Activated naive CD4-positive, alpha-beta T cell (primary cell): ENCODE measurements at places on chromosomes 7 and 10.

GRCh38 chr10:60849217-60849616 lies 70.9 kb downstream of the CDK1 start:
- DNase-seq, result no peak

GRCh38 chr7:93955304-93955703 lies 33.8 kb downstream of the GNG11 start:
- DNase-seq, result no peak

DNA sequence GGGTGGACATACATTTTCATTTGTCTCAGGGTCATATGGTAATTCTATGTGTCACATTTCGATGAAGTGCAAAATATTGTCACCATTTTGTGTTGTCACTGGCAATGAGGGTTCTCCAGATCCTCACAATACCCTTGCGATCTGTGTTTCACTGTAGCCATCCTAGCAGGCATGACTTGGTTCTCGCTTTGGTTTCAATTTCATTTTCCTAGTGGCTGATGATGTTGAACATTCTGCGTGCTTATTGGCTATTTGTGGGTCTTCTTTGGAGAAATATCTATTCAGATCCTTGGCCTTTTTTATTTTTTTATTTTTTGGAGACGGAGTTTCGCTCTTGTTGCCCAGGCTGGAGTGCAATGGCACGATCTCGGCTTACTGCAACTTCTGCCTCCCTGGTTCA lies 24.8 kb upstream of the MNX1 start:
- DNase-seq, result no peak

- no peak for DNase-seq
Measured at GRCh38 chr10:51952056-51952455, 252.7 kb upstream of the CSTF2T start.

GRCh38 chr10:23343591-23344240 lies 881 bp downstream of the C10orf67 start:
- peak; percentile 12 for DNase-seq

- no peak for DNase-seq
Measured at GRCh38 chr10:43251419-43252165, 15.3 kb downstream of the RASGEF1A start.

DNA sequence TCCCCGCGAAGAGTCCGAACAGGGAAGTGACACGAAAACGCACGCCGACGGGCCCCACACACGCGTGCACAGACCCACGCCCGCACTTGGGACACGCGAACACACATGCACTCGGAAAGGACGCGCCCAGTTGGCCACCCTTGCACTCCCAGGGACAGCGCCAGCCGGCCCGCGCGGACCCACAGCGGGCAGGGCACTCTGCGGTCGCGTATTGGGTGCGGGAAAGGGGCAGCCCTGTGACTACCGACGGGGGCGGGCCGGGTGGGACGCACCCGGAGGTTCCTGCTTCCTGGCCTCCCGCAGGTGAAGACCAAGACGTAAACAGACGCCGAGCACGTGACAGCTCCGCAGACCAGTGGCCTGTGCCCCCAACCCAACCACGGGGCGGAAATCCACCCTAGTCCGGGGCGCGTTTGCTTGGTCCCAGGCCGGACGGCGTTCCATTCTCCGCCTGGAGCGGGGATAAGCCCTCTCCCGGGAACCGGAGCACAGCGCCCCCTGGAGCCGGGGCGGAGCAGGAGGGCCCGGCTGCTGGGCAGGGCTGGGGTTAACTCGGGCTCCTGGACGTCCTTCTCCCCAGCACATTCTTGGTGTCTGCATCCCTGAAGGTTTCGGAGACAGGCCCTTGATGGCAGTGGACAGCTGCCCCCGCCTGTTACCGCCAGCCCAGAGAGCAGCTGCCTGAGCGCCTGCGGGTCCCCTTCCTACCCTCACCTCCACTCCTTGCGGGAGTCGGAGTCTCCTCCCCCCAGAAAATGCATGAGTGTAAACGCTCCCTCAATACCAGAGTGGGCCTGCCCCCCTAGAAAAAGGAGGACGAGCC lies 2.0 kb upstream of the LZTS2 start:
- DNase-seq, result peak; percentile 56

DNA sequence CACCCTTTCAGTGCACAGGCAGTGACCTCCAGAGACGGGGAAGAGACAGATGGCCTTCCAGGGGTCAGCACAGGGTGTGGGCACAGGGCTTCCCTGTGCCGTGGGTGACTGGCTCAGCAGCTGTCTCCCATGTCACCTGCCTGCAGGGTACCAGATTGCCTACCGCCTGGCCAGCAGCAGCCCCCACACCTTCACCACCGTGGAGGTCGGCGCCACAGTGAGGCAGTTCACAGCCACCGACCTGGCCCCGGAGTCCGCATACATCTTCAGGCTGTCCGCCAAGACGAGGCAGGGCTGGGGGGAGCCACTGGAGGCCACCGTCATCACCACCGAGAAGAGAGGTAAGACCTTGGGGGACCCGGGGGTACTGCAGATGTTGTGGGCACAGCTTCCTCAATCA lies 536.5 kb upstream of the FOXK1 start:
- no peak for DNase-seq

DNA sequence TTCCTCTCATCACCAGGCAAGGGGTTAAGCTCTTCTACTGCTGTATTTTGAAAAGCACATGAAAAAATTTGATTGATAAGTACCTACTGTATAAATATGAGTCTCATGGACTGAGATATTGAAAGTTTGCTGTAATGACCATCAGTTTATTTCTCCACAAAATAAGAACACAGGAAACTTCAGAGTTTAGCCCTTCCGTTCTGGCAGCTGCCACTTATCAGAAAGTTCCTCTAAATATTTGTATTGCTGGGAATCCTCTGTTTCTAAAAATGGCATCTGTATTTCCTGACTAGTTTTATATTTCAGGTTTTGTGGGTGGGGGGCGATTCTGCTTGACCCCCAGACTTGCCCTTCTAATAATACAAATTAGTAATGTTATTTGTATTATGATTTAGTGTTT lies 92.0 kb downstream of the LYZL2 start:
- no peak for DNase-seq

- DNase-seq, result no peak
Measured at GRCh38 chr10:58502956-58503355, 9.7 kb upstream of the BICC1 start.

GRCh38 chr10:128087884-128088709 lies 38.1 kb downstream of the MKI67 start:
- no peak for DNase-seq

DNA sequence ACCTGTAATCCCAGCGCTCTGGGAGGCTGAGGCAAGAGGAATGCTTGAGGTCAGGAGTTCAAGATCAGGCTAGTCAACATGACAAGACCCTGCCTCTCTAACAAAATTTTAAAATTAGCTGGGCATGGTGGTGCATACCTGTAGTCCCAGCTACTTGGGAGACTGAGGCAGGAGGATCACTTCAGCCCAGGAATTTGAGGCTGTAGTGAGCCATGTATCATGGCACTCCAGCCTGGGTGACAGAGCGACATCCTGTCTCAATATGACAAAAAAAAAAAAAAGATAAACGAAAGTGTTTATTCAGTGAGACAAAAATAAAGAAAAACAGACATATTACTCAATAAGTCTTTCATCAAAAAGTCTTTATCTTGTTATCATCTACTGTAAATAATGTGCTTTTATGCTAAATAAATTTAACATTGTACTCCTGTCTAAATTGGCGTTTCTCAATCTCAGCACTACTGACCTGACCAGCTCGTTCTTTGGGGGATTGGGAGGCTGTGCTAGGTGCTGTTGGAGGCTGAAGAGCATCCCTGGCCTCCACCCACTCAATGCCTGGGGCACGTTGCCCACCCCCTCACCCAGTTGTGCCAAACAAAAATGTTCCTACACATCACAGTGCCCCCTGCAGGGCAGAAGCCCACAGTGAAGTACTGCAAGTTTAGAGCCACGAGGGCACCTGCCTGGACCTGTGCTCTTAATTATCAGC lies 57.7 kb downstream of the NCAPG2 start:
- DNase-seq, result no peak

GRCh38 chr10:101495324-101495925 lies 92.6 kb downstream of the POLL start:
- DNase-seq, result no peak

- DNase-seq, result no peak
Measured at GRCh38 chr7:106418094-106418493, 133.3 kb upstream of the NAMPT start.

- no peak for DNase-seq
Measured at GRCh38 chr10:117664288-117664687, 121.7 kb downstream of the EMX2 start.

DNA sequence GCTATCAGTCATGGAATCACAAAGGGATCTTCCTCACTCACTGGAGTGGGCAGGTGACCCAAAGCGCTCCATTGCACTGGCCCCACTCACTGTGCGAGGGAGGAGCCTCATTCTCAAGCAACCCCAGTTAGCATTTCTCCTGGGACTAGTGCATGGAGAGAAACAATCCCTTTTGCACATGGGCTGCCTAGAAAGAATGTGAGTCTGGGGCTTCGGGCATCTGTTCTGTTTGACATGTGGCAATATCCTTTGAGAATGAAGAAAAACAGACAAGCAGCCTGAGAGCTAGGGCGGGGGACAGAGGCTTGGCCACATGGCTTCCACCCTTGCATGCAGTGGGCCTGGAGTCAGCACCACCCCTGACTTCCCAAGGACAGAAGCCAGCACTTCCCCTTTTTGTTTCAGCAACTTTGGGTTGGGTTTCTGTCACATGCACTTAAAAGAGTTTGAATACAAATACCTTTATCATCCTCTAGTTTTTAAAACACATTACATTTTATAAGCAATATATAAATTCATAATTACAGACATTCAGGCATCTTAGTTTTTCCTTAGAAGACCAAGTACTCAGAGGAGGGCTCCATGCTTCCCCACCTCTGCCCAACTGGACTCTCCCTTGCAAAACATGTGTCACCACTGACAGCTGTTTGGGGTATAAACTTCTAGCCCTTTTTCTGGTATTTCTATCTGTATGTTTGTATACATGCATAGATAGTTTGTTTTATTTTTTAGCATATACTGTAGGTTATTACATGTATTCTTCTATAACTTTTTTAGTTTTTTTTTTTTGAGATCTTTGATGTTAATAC lies 73.8 kb downstream of the RBM20 start:
- DNase-seq, result no peak

- DNase-seq, result no peak
Measured at GRCh38 chr7:91128683-91129348, 135.4 kb upstream of the FZD1 start.

GRCh38 chr7:158075633-158076001 lies 512.0 kb downstream of the PTPRN2 start:
- no peak for DNase-seq

- no peak for DNase-seq
Measured at GRCh38 chr7:158247758-158248487, 339.7 kb downstream of the PTPRN2 start.

DNA sequence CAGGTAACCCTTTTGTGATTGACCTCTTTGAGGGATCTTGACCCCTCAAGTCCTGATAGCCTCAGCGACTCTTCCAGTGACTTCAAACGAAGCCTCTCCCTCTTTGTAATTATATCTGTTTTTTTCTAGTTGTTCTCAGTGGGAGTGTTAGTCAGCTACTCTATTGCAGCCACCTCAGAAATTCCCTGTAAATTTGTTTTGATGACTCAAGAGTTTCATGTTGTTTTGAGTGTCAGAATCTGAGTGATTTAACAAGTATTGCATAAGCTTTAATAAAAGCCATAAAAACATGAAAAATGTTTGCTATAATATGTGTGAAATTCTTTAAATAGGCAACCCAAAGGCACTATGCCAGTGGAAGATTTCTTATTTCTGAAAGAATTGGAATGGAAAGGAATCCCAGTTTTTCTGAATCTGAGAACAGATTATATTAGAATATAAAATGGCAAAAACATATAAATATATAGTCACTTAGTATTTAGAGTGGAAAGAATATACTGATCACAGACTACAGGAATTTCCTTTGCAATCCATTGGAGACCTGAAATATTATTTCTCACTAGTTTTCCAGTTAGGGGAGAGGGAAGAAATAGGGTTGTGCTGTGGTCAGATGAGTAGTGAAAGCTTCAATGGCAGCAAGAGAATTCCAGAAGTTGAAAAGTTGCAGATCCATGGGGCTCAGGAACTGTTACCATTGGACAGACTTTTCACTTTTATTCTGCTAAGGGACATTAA lies 94.4 kb upstream of the SEMA3C start:
- DNase-seq, result no peak

DNA sequence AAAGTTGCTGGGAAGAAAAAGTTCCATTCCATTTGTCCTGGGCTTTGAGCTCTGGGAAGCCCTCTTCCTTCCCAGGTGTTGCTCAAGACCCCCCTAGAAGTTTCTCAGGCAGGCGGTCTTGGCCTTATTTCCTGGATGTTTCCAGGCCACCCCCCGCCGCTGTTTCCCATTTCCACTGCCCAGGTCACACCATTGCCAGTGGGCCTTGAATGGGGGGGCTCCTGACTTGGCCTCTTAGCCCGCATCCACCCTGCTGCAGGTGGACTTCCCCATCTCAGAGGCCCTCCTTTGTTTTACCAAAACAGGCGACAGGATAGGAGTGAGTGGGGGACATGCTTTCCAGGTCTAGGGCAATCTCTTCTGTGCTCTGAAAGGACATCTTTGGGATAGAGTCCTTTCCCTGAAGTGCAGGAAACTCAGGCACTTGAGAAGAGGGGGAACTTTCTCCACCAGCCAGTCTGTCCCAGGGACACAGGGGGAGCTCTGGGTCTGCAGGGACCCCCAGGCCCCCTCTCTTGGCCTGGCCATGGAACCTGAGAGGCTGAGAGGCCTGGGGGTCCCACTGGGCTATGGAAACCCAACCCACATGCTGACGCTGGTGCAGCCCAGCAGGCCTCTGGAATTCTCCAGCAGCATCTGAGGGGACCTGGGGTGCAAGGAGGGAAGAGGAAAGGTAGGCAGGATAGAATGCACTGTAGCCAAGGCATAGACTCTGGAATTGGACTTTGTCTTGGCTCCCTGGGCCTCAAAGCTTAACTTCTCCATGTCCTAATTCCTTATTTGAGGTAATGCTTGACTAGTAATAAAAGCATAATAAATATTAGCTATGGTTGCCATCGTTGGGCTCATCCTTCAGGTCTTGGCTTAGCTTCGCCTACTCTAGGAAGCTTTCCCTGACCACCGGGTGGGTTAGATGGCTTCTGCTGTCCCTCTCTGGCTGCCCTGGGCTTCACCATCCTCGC lies 17.6 kb downstream of the NEURL1 start:
- no peak for DNase-seq

DNA sequence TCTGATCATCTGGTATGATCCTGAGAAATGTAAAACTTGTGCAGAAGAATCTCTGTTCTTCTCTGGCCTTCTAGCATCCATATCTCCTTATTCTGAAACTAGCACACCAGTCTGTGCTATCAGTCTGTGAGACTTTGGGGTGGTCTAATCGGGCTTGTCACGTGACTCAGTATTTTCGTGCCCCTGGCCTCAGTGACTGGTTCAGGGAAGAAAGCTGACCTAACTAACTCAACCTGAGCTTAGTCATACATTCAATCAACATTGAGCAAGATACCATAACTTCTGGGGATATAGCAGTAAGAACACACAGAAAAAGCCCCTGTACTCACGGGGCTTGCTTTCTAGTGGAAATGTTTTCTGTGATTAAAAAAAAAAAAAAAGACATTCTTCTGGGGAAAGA lies 109.3 kb downstream of the DKK1 start:
- DNase-seq, result no peak
